ENCODE measurements at places on chromosomes 16 and 17. TPM values are rescaled to one million over a fixed set of nuclear protein-coding genes. Genes with fewer than 3 reads are reported as not detected.

SMPD3 gene
- total RNA-seq, result not detected

EPOP gene
- total RNA-seq, result 2.1 TPM

NXPH3 gene
- 0.88 TPM for total RNA-seq

CRHR1 gene
- under 0.01 TPM for total RNA-seq

HS3ST4 gene
- total RNA-seq, result not detected

TBC1D26 gene
- 0.24 TPM for total RNA-seq

FAM20A gene
- total RNA-seq, result 0.91 TPM

NUDT7 gene
- 9.7 TPM for total RNA-seq

Data from epithelial cell of alveolus of lung (primary cell).